ENCODE measurements at places on chromosomes 13 and 19.

DNA sequence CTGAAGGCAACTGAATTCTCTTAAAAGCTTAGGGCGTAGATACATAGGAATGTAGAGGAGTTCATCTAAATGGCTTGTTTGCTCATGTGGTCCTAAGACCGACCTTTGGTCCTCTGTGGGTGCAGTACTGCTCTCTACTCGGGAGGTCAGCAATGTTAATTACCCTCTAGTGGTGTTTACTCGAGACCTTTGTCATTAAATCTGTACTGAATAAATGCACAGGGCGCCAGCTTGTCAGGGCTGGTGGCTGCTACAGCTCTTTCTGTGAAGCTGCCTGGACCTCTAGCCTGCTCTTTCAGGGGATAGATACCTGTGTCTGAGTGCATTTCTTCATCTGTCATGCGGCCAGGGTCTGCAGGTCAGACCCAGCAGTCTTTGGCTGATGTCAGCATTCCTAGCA is 29.2 kb upstream of the MPHOSPH8 start:
- DNase-seq: no peak

- DNase-seq: no peak
Measured at GRCh38 chr13:112990783-112991182, 21.8 kb downstream of the MCF2L start.

DNA sequence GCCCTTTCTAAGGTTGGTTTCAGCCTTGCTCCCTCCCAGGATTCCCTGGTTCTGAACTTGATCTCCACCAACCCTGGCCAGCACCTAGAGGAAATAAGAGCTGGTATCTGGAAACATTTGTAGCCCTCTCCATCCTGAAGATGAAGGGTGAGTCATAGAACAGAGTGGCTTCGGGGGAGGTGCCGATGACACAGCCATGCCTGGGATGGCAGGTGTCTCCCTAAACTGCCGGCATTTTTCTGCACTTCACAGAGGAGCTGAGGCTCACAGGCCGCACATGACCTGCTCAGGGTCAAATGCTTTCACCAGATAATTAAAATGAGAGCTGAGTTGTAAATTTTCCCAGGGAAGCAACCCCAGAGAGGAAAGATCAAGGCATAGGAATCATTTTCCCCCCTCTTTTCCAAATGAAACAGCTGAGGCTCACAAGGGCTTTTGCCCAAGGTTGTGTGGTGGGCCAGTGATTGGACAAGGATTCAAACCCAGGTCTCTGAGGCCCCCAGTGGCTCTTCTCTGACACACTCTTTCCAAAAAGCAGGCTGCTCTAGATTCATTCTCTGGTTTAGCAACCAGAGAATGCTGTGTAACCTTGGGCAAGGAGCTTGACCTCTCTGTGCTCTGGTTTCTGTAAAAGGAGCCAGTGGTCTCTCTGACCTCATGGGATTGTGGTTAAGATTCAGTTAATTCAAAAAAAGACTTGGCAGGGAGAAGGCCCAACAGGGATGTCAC is 1.2 kb upstream of the SLC25A42 start:
- DNase-seq: no peak

DNA sequence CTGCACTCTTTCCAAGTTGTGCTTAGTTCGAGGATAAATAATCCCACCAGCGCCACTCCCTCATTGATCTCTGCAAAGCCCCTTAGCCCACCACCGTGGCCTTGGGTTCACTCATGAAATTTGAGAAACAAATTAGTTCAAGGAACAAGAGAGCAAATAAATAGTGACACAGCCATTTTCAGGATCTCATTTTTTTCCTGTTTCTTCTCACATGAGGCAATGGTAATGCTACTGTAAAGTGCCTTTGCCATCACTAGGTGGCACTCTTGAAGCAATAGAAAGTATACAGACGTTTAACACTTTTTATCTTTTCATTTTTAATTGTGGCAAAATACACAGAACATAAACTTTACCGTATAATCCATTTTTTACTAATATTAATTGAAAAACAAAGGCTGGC is 76.8 kb upstream of the ZNF835 start:
- DNase-seq: no peak

- no peak for DNase-seq
Measured at GRCh38 chr13:44052780-44053184, 173.1 kb downstream of the LACC1 start.

GRCh38 chr19:15673176-15673654 is 328 bp downstream of the CYP4F12 start:
- no peak for DNase-seq

DNA sequence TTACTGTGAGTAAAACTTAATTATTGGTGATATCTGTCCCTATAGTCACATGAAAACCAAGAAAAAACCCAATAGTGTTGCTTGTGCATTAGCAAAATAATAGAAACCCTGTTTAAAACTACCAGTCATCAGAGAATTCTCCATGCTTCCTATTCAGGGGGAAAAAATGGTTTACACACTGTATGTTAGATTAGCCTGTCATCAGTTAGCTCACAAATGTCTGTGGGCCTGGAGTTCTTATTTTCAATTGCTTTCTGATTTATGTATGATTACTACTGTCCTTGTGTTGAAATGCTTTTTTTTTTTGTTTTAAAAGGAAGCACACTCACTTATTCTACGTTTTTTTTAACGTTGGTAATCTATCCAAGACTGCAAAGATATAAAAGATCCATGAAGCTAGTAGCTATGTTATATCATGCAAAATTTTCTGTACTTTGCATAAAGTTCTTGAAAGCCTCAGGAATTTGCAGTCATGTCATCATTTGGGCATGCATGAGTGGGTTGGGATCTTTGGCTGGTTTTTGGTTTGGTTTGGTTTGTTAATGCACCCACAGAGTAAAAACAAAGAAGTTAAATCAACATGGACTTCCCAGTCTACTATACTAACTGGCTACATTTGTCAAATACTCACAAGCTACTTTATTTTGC is 25.9 kb downstream of the RXFP2 start:
- DNase-seq: no peak

- DNase-seq: peak; percentile 47
Measured at GRCh38 chr19:43784981-43785808, 4.4 kb upstream of the KCNN4 start.

DNA sequence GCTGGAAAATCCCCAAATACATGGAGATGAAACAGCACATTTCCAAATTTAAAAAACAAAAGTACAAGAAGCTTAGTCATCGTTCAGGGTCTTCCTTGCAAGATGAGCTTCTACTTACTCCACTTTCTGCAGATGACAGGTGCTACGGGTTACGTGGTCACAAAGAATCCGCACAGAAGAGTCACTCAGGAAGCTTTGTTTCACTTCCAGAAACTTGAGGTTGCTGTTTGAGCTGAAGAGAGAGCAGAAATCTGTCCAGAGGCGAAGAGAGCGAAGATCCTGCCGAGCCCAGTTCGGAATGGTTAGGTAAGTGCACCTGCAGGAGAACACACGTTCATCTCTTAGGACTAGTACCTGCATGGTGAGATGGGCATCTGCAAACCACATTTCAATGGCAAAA is 9.4 kb downstream of the NLRP7 start:
- DNase-seq: no peak

- no peak for DNase-seq
Measured at GRCh38 chr19:3801412-3802096, 15.4 kb upstream of the MATK start.

GRCh38 chr13:31007417-31007816 is 75.0 kb downstream of the TEX26 start:
- DNase-seq: no peak

DNA sequence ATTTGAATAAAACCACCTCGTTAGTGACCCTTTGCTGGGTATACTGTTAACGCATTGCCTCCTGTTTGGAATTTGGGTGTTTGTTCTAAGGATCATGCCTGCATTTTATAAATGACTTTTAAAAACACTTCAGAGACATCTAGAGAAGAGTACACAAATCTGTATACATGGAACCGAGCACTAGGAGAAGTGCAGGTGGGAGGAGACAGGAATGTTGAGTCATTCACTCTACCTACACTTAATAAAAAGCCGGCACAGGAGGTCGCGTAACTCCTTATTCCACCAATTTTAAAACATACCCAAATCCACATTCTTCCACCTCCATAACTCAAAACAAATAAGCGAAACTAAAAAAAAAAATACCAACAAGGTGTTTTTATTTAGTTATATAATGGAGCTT is 48.6 kb downstream of the FGF9 start:
- DNase-seq: no peak

- no peak for DNase-seq
Measured at GRCh38 chr13:50760751-50761150, 82.7 kb downstream of the DLEU7 start.

- no peak for DNase-seq
Measured at GRCh38 chr13:28628241-28628640, 30.7 kb upstream of the POMP start.

DNA sequence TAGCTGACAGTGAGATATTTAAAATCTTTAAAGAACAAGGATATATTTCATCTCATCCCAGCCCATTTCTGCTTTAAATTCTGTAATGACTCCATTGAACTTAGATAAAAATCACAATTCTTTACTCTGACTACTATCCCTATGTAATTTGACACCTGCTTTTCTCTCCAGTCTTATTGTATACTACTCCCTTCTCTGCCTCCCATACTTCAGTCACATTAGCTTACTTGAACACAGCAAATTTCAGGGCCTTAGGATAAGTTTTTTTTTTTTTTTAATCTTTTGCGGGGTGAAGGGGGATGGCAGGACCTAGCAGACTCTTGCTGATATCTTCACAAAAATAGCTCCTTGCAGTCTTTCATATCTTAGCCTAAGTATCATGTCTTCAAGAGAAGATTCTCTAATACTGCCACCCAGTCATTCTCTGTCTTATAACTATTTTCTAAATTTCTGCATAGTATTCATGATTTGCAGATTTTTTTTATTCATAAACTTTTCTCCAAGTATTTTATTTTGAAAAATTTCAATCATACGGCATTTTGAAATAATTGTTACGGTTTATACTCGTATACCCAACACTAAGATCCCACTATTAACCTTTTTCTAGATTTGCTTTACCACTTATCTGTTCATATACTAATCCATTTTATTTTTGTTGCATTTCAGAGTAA is 151.4 kb downstream of the PCCA start:
- no peak for DNase-seq

GRCh38 chr13:40409278-40409677 is 257.2 kb downstream of the FOXO1 start:
- no peak for DNase-seq

DNA sequence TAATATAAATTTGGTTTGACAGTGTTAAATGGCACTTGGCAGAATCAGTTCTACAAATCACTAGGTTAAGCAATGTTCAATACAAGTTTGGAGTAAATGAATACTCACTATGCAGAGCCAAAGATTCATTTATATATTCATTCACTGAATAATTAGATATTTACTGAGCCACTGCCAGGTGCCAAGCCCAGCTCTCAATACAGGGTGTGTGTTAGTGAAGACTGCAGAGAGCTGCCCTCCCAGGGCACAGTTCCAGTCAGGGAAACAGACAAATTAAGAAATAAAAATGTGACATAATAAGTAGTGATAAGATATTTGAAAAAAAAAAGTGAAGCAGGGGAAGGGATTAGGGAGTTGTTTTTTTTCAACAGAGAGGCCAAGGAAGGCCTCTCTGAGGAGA is 411.7 kb downstream of the KCNRG start:
- DNase-seq: no peak

DNA sequence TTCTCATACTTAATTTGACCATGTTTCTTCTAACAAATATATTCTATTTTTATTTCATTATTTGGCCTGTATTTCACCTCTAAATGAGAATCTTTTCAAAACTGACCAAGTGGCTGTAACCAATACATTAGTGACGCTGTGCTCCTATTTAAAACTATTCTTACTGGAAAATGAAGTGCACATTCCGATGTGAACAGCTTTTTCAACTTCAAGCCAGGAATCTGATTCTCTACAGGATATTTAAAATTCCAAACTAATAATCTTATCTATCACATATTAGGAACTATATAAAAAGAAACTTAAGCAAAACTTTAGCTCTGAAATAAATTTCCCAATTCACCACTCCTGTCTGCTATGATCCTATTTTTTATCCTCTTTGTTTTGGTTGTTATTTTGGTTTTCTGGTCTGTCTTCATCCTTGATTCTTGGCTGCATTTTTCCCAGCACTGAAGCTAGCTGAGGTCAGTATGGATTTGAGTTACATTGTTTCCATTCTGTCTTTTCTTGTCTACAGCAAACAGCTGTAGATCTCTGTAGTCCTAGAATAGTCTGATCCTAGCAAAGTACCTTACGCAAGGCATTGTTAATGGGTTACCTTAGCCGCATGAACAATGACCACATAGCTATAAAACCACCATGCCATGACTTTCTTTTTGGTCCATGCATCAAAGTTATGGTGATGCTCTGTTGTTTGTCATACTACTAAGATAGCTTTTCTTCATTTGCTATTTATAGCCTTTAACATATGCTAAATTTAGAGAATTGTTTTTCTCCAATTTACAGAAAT is 748.6 kb upstream of the SPRY2 start:
- DNase-seq: no peak

DNA sequence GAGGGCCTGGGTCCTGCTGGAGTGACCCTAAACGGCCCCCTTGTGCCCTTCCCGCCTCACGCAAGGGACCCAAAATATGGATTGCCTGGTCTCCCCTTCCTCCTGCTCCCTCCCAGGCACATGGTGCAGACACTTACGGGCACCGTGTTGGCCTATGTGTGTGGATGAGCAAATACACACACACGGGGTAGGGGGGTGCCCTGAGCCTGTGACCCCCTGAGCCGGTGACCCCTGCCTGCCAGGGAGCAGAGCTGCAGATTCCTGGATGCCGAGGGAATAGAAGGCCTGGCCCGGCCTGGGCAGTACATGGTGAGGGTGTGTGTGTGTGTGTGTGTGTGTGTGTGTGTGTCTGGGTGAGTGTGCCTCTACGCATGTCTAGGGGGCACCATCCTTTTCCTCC is 33.3 kb downstream of the CEBPA start:
- no peak for DNase-seq

- no peak for DNase-seq
Measured at GRCh38 chr19:38191747-38192146, 32.3 kb downstream of the DPF1 start.

DNA sequence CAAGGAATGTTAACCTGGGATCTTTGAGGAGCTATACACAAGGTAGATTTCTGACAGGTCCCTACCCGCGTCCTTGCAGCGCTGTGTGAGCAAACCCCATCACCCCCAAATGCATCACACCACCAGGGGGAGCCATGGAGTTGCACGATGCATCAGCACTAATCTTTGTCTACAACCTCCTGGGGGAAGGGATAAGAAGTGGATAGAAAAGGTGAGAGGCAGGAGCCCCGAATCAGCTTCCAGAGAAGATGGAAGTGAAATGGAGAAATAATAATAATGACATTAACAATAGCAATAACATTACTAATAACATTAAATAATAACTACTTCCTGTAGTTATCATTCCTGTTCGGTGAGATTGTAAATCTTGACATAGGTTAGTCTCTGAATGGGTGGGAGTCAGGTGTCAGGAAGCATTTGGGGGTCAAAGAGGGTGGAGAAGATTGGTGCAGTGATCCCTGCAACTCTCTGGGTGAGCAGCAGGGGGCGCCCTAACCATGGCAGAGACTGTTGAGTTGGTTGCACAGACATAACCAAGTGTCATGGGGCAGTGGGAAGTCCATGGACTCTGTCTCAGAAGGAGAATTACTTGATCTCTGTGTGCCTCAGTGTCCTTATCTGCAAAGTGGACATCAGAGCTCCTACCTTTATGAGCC is 16.5 kb downstream of the SIGLEC7 start:
- peak; percentile 42 for DNase-seq
